ENCODE measurements at places on chromosomes 3 and 15. TPM values are rescaled to one million over a fixed set of nuclear protein-coding genes. Genes with fewer than 3 reads are reported as not detected.

GRCh38 chr3:118476885-118477618 lies 557.6 kb downstream of the IGSF11 start:
- DNase-seq: no peak

GRCh38 chr3:194139071-194139813 lies 3.3 kb downstream of the HES1 start:
- DNase-seq: peak; percentile 82

DNA sequence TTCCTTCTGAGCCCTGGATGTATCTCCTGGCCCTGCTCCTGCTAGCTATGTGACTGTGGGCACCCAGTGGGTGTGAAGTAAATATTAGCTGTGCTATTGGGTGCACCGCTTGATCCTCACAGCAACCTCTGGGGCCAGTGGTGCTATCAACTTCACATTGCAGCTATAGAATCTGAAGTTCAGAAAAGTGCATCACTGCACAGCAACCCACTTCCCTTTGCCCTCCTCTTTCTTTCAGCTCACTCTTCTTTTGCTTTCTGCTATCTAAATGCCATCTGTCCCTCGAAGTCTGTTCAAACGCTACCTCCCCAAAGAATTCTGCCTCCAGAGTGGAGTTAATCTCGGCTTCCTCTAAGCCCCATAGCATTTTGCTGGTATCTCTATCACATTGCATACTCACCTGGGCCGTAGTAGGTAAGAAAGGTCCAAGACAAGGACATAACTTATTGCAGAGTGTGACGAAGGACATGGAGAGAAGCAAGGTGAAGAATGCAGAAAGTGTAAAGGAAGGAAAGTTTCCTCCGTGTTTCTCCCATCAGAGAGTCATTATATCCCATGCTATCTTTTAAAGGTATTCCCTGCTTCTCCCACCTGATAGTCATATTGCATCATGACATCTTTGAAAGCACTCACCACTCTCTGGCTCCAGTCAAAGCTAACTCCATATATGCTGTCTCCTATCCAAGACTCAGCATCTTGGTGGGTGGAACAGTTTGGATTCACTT lies 57.1 kb upstream of the BCL6 start:
- no peak for DNase-seq

The NMNAT3 gene
- total RNA-seq: 8.3 TPM

GRCh38 chr15:40899536-40900207 lies 5.4 kb downstream of the VPS18 start:
- DNase-seq: no peak

DNA sequence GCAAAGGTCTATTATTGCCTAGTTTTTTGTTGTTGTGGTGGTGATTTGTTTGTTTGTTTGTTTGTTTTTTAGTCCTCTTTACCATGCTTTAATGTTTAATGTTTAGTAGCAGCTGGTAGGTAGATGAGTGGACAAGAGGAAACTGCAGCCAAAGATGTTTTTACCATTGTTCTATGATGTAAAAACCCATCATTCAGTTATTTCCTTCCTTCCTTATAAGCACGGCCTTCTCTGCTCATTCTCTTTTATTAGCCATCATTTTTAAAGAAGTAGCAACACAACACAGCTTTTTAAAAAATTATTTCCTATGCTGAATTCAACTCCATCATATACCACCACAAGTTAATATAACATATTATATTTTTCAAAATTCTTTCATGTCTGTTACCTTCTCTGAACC lies 58.5 kb upstream of the BOC start:
- no peak for DNase-seq

GRCh38 chr15:61133361-61133760 lies 95.7 kb downstream of the RORA start:
- DNase-seq: no peak

GRCh38 chr3:183317886-183318865 lies 65.1 kb downstream of the B3GNT5 start:
- DNase-seq: no peak

GRCh38 chr15:96350934-96351724 lies 20.6 kb downstream of the NR2F2 start:
- DNase-seq: no peak

DNA sequence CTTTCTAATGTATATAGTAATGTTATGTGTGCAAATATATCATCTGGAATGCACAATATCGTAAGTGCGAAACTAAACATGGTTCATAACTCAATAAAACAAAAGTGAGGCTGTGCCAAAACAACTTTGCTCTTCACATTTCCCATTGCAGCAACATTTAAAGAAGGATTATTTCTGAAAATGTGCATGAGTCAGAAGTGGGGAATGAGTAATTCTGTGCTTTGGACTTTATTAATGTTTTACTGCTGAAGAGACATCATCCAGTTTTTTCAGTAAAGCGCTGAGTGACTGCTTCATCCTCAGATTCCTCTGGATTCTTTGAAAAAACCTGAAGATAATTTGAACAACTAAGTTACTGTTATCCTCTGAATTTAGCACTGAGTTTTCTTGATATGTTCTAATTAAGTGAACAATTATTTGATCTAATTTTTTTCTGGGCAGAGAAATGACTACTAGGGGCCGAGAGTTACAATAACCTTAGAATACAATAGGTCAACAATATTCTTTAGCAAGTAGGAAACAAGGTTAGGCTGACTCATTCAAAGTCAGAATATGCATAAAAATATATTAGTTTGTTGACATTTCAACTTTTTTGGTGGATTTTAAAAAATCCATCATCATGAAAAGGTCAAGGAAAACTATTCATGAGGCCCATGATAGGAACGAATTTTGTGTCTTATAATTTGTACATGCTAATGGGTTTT lies 20.0 kb upstream of the PLCL2 start:
- no peak for DNase-seq

GRCh38 chr3:172140499-172141391 lies 101.4 kb downstream of the FNDC3B start:
- peak; percentile 90 for DNase-seq

GRCh38 chr3:15291589-15292541 lies 40.5 kb downstream of the SH3BP5 start:
- DNase-seq: no peak

The TNK2 gene
- total RNA-seq: 9.0 TPM

The GCSAM gene
- not detected for total RNA-seq

The CHRFAM7A gene
- total RNA-seq: 0.63 TPM

GRCh38 chr3:4351872-4352271 lies 48.7 kb downstream of the SETMAR start:
- DNase-seq: no peak

The NOX5 gene
- 0.13 TPM for total RNA-seq

The TUSC7 gene
- total RNA-seq: not detected

DNA sequence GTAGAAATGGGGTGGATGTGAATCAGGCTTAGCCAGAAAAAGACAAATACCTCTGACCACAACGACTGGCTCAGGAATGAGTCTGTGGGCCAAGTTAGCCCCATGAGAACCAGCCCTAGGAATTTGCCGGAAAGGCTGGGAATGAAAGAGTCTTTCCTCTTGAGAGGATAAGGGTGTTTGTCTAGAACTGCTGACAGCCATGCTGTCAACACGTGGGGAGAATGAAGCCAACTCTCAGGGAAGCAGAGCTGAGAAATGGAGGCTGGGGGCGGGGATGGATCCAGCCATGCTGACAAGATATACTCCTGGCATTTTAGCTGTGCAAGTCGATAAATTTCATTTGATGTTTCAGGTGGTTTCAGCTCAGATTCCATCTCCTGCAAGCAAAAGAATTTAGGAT lies 10.6 kb upstream of the SLC6A1 start:
- DNase-seq: no peak

DNA sequence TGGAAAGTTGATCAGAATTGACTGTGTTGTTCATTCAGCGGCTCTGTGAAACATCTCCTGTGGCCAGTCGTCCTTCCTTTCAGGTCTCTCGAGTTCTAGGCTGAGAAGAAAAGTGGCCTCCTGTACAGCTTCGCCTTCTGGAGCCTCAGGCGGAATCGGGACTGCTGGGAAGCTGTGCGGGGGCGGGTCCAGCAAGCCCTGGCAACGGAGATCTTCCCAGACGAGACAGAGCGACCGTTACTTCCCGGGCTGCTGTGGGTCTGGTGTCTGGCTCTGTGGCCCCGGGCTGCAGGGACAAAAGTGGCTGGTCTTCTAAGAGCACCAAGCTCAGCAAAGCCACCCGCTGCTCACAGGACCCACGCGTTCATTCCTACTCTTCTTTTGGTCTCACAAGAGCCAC lies 88.6 kb upstream of the CACNA2D3 start:
- no peak for DNase-seq

GRCh38 chr3:50519471-50520089 lies 16.1 kb upstream of the CACNA2D2 start:
- DNase-seq: peak; percentile 81

- DNase-seq: no peak
Observed at GRCh38 chr3:156617781-156618180, 56.6 kb upstream of the TIPARP start.

The ZMAT3 gene
- total RNA-seq: 24.0 TPM

DNA sequence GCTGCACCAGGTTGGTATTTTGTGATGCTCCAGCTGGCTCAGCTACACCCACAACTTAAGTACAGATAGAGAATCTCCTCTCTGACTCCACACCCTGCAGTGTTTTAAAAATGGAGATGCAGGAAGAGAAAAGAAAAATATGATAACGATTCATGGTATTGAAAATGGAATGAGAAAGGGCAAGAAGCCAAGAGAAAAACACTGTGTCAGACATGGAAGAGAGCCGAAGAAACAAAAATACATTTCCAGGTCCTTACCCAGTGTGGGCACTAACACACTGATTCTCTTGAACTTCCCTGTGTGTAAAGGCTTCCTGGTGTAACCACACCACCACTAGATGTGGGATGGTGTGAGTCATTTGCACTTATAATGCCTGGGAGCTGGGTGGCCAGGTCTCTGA lies 93.1 kb downstream of the GMPS start:
- no peak for DNase-seq

The GOLGA6L4 gene
- 2.8 TPM for total RNA-seq

GRCh38 chr3:103963599-103963998 lies 1403.1 kb upstream of the ALCAM start:
- no peak for DNase-seq

GRCh38 chr15:89828281-89829145 lies 13.9 kb upstream of the ANPEP start:
- DNase-seq: no peak

DNA sequence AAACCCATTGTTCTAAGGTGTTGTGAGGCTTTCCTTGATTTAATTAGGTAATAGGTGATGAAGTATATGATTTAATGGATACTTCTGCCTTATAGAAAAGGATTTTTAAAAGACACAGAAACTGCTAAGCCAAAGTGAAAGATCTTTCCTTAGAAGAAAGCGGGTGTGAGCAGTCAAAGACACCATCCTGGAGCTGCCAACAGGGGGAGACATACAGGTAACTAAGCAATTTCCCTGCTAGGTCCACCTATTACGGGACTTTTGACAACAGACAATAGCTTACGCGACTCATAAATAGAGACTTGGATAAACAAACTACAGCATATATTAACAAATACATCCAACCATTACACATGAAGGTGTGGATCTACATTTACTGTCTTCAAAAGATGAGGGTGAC lies 669.5 kb downstream of the SQOR start:
- peak; percentile 15 for DNase-seq

GRCh38 chr3:42195879-42196330 lies 70.1 kb downstream of the CCK start:
- DNase-seq: no peak

- DNase-seq: no peak
Observed at GRCh38 chr3:37934631-37935289, 55.8 kb upstream of the VILL start.

GRCh38 chr3:178186666-178187065 lies 349.6 kb upstream of the KCNMB2 start:
- no peak for DNase-seq

The GOLGA8T gene
- not detected for total RNA-seq

The CASR gene
- 0.37 TPM for total RNA-seq

- no peak for DNase-seq
Observed at GRCh38 chr3:52084216-52084945, 28.0 kb upstream of the DUSP7 start.

The GOLGA8G gene
- not detected for total RNA-seq

The GP5 gene
- 0.27 TPM for total RNA-seq

- no peak for DNase-seq
Observed at GRCh38 chr3:127884041-127884440, 31.0 kb upstream of the KBTBD12 start.

The ADAMTS17 gene
- 2.7 TPM for total RNA-seq

GRCh38 chr15:69616558-69616957 lies 163.9 kb downstream of the RPLP1 start:
- no peak for DNase-seq

The OSTN gene
- total RNA-seq: 11.3 TPM

The PLSCR1 gene
- total RNA-seq: 109 TPM

DNA sequence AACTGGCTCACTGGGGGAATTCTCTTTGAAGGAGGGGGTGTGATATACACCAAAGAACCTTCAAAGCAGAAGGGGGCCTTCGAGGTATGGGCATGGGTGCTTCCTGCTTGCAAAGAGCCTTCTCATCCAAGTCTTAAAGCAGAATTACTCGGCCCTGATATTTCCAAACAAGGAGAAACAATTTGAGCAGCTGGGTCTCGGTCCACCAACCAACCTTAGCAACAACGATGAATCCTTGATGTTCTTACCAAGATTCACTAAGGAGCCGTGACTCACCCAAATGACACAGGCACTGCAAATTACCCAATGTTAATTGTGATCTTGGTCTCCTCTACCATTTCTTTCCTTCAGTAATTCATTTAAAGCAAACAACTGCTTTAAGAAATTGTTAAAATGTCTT lies 7.7 kb downstream of the HOMER2 start:
- DNase-seq: no peak

- no peak for DNase-seq
Observed at GRCh38 chr3:12188328-12188648, 29.6 kb upstream of the TIMP4 start.

DNA sequence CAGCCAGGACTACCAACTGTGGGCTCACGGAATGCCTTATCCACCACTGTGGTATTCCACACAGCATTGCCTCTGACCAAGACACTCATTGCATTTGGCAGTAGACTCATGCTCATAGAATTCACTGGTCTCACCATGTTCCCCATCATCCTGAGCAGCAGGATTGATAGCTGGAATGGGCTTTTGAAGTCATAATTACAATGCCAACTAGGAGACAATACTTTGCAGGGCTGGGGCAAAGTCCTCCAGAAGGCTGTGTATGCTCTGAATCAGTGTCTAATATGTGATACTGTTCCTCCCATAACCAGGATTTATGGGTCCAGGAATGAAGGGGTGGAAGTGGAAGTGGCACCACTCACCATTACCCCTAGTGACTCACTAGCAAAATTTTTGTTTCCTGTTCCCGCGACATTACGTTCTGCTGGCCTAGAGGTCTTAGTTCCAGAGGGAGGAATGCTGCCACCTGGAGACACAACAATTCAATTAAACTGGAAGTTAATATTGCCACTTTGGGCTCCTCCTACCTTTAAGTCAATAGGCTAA lies 58.6 kb upstream of the CCDC80 start:
- DNase-seq: no peak

The TGFBR2 gene
- total RNA-seq: 50.5 TPM

The PIERCE2 gene
- total RNA-seq: 2.6 TPM

- no peak for DNase-seq
Observed at GRCh38 chr3:103337179-103337845, 902.5 kb downstream of the ZPLD1 start.

The KLHL6 gene
- 0.16 TPM for total RNA-seq

The NR1I2 gene
- 7.0 TPM for total RNA-seq
